Stimulated activated CD4-positive, alpha-beta T cell treated with anti-CD3 and anti-CD28 coated beads, Interleukin-12 subunit alpha, Interleukin-12 subunit beta, amount 100 ng/mL, for 24 hours (primary cell): ENCODE measurements at places on chromosomes 7 and 10.

- no peak for DNase-seq
These were observed 14.7 kb upstream of the ASB4 start for GRCh38 chr7:95471071-95471470.

DNA sequence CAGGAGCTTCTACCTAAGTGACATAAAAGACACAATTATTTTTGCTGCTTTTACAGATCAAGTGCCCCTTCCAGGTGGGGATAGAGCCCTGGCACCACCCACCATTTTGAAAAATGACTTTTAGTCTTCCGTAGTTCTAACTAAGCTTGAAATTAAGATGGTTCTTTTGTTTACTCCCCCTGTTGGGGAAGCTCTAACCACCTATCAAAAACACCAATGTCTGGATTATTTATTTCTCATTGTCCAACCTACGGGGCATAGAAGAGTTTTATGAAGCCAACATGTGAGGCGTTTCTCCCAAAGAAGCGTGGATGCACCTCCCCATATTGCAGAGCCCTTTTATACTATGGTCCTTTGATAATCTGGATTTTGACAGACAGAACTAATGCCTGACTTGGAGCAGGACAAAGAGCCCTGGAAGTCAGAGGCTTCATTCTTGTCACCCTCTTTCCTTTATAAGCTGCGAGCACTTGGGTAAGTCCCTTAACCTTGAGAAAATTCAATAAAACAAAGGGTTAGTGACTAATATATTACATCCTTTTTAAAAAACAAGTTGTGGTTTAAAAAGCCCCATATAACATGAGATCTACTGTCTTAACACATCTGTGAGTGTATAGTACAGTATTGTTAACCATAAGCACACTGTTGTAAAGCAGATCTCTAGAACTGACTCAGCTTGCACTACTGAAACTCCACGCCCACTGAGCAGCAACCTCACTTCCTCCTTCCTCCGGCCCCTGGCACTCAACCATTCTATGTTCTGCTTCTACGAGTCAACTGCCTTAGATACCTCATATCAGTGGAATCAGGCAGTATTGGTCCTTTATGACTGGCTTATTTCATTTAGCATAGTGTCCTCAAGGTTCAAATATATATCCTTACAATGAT lies 67.5 kb downstream of the ATXN7L1 start:
- peak; percentile 70 for DNase-seq

GRCh38 chr7:1681581-1681980 lies 11.5 kb downstream of the ELFN1 start:
- DNase-seq = no peak

DNA sequence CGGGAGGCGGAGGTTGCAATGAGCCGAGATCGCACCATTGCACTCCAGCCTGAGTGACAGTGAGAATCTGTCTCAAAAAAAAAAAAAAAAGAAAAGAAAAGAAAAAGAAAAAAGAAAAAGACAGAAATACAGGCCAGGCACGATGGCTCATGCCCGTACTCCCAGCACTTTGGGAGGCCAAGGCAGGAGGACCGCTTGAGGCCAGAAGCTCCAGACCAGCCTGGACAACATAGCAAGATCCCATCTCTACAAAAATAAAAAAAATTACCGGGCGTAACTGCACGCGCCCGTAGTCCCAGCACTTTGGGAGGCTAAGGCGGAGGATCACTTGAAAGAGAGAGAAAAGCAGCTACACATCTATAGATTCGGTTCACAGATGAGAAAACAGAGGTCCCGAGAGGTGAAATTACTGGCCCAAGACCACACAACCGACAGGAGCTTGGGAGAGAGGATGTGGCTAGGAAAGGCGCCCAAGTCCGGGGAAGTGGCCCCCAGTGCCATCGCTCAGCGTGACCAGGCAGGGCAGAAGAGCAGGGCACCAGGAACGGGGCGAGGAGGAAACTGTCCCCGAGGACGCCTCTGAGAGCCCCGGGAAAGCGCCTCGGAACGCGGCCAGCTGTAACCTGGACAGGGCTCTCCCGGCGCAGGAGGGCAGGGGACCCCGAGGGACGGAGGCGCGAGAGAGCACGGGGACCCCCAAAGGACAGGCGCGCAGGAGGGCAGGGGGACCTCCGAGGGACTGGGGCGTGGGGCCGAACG lies 612 bp downstream of the SNX8 start:
- DNase-seq = no peak

DNA sequence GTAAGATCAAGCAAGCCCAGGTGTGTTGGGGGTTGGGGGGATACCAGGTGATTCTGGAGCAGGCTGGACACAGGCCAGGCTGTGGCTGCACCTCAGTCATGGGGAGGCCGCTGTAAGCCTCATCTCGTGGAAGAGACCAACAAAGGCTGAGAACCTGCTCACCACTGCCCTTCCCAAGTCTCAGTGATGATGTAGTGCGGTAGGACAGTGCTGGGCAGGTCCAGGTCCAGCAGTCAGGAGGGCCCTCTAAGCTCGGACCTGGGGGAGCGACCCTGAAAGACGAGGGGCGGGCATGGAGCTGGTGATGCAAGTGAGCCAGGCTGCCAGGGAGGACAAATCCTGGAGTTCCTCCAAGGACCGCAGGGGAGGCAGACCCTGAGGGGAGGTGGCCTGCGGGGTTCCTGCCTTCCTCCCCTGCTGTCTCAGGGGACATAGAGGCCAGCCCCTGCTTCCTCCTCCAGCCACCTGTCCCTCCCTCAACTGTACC lies 3.3 kb upstream of the PWWP2B start:
- no peak for DNase-seq

GRCh38 chr10:24439935-24440334 lies 231.0 kb downstream of the KIAA1217 start:
- no peak for DNase-seq

- no peak for DNase-seq
These were observed 129.7 kb downstream of the SEMA3E start for GRCh38 chr7:83519240-83519639.

GRCh38 chr10:78820007-78820362 lies 248.8 kb upstream of the ZMIZ1 start:
- no peak for DNase-seq

DNA sequence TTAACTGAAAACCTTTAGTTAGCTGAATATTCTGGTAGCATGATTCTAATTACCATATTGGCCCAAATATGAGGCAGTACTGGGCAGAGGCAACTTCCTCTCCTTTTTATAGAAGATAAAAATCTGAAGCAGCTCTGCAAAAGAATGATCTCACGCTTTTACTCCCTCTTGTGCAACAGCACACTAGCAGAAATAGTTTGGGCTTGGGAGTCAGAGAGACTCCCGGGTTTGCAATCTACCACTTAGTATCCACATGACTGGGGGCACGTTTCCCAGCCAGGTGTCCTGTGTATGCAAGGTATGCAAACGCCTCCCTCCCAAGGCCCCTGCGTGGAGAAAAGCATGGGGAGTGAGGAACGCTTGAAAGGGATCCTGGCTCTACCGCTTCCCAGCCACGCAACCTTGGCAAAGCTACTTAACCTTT lies 47.2 kb upstream of the RHEB start:
- no peak for DNase-seq

- DNase-seq = no peak
These were observed 225.0 kb downstream of the AUTS2 start for GRCh38 chr7:69823151-69823744.

- DNase-seq = no peak
These were observed 8.9 kb upstream of the GRK5 start for GRCh38 chr10:119198438-119198837.

- no peak for DNase-seq
These were observed 198.9 kb upstream of the AUTS2 start for GRCh38 chr7:69399401-69399800.

- DNase-seq = no peak
These were observed 11.1 kb upstream of the CAMK2B start for GRCh38 chr7:44336491-44336890.

DNA sequence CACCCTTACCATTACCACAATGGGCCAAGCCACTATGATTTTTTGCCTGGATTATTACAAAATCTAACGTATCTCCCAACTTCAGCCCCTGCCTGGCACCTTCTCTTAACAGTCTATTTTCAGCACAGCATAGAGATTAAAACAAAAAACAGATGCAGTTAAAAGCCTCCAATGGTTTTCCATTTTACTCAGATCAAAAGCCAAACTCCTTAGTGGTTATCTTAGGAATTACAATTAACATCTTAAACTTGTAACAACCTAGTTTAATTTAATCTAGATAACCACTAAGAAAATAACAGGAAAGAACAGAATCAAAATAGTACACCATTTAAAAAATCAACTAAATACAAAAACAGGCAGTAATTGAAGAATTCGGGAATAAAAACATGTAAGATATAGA lies 43.5 kb downstream of the DNAJC1 start:
- DNase-seq = no peak

- no peak for DNase-seq
These were observed 76.0 kb downstream of the CALD1 start for GRCh38 chr7:134855442-134855841.

DNA sequence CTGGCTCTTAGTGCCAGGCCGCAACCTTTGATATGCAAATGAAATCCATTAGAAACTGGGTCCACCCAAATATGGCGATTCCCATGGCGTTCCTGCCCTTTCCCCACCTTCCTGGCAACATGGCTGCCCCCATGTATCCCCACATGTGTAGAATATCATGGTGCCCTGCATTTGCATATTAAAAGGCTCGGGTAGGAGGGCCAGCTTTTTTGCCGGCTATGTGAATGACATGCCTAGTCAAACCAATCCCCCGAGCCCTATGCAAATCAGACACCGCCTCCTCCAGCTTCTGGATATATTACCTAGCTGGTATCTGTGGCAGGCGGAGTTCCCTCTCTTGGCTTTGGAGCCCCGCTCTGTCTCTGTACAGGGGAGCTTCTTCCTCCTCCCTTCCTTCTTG lies 18.3 kb downstream of the MMS19 start:
- DNase-seq = no peak

- DNase-seq = no peak
These were observed 16.3 kb downstream of the GCK start for GRCh38 chr7:44172803-44173424.

DNA sequence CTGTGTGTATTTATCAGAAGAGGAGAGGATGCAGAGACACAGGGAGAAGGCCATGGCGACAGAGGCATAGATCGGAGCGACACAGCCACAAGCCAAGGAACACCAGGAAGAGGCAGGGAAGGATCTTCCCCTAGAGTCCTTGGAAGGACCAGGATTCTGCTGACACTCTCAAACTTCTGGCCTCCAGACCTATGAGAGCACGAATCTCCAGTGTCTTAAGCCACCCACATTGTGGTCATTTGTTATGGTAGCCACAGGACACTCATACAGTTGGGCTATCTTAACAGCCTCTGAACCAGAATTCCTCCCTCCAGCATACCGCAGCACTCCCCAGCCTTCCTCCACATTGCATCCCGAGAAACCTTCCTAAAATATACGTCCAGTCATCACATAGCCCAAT lies 367.0 kb upstream of the MGMT start:
- DNase-seq = no peak

- DNase-seq = no peak
These were observed 224.2 kb downstream of the CHCHD3 start for GRCh38 chr7:132857703-132858102.

- DNase-seq = no peak
These were observed 243.2 kb downstream of the SNX10 start for GRCh38 chr7:26534649-26535482.

- no peak for DNase-seq
These were observed 23.7 kb downstream of the USP6NL start for GRCh38 chr10:11587722-11588259.

DNA sequence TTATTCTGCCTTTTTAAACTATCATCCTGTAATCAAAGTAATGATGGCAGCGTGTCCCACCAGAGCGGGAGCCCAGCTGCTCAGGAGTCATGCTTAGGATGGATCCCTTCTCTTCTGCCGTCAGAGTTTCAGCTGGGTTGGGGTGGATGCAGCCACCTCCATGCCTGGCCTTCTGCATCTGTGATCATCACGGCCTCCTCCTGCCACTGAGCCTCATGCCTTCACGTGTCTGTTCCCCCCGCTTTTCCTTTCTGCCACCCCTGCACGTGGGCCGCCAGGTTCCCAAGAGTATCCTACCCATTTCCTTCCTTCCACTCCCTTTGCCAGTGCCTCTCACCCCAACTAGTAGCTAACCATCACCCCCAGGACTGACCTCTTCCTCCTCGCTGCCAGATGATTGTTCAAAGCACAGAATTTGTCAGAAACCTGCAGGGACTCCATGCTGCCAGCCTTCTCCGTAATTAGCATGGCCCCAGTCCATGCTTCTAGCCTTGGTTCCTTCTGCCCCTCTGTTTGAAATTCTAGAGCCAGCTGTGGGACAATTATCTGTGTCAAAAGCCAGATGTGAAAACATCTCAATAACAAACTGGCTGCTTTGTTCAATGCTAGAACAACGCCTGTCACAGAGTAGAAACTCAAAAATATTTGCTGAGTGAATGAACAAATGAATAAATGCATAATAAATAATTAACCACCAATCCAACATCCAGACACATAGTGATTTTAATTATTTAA lies 151.7 kb downstream of the EGFR start:
- no peak for DNase-seq

DNA sequence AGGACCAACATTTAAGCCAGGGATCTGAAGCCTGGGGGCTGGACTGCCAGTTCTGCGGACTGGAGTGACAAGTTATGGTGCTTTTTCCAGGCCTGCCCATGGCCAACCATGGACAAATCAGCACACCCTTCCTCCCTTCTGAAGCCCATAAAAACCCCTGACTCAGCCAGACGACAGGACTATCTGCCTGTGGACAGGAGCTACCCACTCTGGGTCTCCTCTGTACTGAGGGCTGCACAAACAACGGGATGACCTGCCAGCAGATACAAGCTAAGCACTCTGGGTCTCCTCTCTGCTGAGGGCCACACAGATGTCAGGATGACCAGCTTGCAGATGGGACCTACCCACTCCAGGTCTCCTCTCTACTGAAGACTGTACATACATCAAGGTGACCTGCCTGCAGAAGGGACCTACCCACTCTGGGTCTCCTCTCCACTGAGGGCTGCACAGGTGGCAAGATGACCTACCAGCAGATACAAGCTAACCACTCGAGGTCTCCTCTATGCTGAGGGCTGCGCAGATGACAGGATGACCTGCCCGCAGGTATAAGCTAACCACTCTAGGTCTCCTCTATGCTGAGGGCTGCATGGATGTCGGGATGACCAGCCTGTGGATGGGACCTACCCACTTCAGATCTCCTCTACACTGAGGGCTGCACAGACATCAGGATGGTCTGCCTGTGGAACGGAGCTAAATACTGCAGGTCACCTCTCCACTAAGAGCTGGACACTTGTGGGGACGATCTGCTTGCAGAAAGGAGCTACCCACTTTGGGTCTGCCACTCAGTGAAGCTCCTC lies 110.1 kb upstream of the GPR22 start:
- DNase-seq = no peak

GRCh38 chr10:79434821-79435251 lies 10.6 kb downstream of the ZCCHC24 start:
- DNase-seq = no peak

GRCh38 chr10:100669616-100670015 lies 75.8 kb upstream of the PAX2 start:
- no peak for DNase-seq
